ENCODE measurements at places on chromosomes 1 and 21.
A peak's percentile ranks its signal among the peaks of the same experiment; 100 is the strongest.

- H3K4me3 ChIP-seq: no peak overlapping the region
- H3K27ac ChIP-seq: no peak overlapping the region
- H3K36me3 ChIP-seq: no peaks in the 10 kb centered on the region
- H3K27me3 ChIP-seq: no peaks in the 10 kb centered on the region
These were observed 407.9 kb upstream of the PKN2 start for GRCh38 chr1:88276163-88276562.

DNA sequence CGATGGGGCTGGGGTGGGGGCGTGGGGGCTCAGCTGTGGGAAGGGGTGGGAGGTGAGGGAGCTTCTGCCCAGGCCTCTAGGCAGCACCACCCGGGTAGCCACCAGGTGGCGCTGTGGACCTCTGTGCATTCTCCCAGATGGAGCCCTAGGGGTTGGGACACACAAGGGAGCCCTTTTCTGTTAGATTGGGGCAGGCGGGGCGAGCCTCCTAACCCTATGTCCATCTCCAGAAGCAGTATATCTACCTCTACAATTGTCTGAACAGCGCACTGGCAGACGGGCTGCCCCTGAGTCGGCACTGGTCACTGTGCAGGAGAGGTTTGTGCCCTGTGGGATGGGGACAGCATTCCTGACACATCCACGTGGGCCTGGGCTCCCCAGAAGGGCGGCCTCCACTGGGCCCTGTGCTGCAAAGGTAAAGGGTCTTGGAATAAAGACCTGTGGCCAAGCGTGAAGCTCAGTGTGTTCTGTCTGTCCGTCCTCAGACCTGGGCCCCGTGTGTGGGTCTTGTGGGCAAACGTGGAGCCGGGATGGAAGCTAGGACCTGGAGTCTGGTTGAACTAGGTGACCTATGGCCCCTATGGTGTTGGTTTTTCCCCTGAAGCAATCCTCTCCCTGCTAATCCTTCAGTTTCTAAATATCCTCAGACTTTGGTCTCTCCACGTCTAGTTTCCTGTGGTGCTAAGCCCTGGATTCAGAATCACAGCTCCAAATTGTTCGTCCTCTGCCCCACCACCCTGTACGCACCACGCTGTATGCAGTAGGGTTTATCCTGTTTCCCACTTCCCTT, 4.4 kb upstream of the LGR6 start:
- H3K4me3 ChIP-seq: no peak overlapping the region
- H3K36me3 ChIP-seq: no peaks in the 10 kb centered on the region
- H3K4me1 ChIP-seq: peaks cover 18% of the 10 kb centered on the region
- H3K27me3 ChIP-seq: peaks cover 76% of the 10 kb centered on the region
- DNase-seq: peak; percentile 58
- H3K27ac ChIP-seq: no peak overlapping the region

- DNase-seq: no peak
- H3K27ac ChIP-seq: no peak overlapping the region
- no peaks in the 10 kb centered on the region for H3K36me3 ChIP-seq
- H3K4me1 ChIP-seq: peaks cover 42% of the 10 kb centered on the region
- H3K4me3 ChIP-seq: no peak overlapping the region
These were observed 1.7 kb upstream of the LAMB3 start for GRCh38 chr1:209653915-209654351.

DNA sequence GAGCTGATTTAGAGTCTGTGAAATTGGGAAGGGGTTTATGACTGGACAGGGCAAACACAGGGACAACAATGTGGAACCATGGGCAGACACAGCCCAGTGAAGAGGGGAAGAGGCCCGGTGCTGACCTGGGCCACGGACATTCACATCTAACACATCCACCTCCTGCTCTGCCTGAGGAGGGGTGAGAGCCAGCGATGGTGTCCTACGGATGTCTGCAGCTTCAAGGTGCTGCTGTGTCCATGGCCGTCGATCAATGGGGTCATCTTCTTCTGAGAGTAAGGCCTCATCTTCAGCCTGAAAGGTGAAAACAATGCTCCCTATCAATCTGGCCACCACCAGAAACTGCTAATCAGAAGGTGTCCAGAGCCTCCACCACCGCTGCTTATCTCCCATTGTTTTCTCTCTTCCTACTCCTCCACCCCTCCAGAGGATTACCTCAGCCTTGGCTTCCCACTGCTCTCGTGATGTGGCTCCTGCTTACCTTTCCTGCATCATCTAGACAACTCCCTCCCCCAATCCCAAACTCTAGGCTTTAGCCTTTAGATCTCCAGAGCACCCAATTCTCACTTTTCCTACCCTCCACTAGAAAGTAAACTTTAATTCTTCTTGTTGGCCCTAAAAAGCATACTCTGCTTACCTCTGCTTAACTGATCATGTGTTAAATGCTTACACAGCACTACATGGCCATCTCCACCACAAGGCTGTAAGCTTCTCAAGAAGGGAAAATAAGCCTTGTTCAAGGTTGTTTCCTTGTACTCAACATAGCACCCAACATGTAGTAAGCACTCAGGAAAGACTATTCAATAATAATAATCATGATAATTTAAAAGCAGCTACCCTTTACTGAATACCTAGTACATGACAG, 24.0 kb upstream of the ADAM30 start:
- H3K4me1 ChIP-seq: no peaks in the 10 kb centered on the region
- H3K27me3 ChIP-seq: no peaks in the 10 kb centered on the region
- peaks cover 100% of the 10 kb centered on the region for H3K36me3 ChIP-seq
- DNase-seq: no peak
- no peak overlapping the region for H3K4me3 ChIP-seq
- no peak overlapping the region for H3K27ac ChIP-seq

GRCh38 chr1:89553157-89553556, 28.5 kb downstream of the LRRC8B start:
- no peaks in the 10 kb centered on the region for H3K27me3 ChIP-seq
- no peak overlapping the region for H3K4me3 ChIP-seq
- no peak for DNase-seq
- H3K36me3 ChIP-seq: no peaks in the 10 kb centered on the region
- no peak overlapping the region for H3K27ac ChIP-seq

GRCh38 chr1:178371933-178372388, 124.8 kb downstream of the CLEC20A start:
- peak overlapping the region; percentile 72 for H3K4me3 ChIP-seq
- DNase-seq: peak; percentile 13
- no peak overlapping the region for H3K27ac ChIP-seq
- H3K4me1 ChIP-seq: peaks cover 2% of the 10 kb centered on the region
- H3K36me3 ChIP-seq: no peaks in the 10 kb centered on the region

- H3K27ac ChIP-seq: no peak overlapping the region
- H3K27me3 ChIP-seq: peaks cover 34% of the 10 kb centered on the region
- no peak for DNase-seq
- H3K4me1 ChIP-seq: no peaks in the 10 kb centered on the region
- peaks cover 59% of the 10 kb centered on the region for H3K36me3 ChIP-seq
These were observed 26.4 kb upstream of the SDHB start for GRCh38 chr1:17080085-17080759.

DNA sequence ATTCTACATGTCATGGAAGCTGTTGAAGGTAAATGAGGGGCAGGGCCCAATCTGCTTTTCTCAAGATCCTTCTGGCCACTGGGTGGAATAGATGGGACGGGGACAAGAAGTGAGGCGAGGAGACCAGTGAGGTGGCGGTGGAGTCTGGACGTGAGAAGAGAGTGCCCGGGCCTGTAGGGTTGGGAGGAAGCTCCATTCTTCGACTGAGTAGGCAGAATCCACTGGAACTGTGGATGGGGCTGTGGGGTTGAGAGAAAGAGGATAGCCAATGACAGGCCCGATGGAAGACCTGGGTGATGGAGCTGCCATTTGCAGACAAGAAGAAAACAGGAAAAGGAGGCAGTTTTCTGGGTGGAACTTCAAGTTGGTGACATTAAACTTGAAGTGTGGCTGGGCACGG, 10.3 kb downstream of the SLC1A7 start:
- no peak for DNase-seq
- H3K4me3 ChIP-seq: no peak overlapping the region
- H3K27me3 ChIP-seq: no peaks in the 10 kb centered on the region

GRCh38 chr1:76254104-76255030, 179.8 kb downstream of the ST6GALNAC3 start:
- H3K27ac ChIP-seq: no peak overlapping the region
- H3K4me1 ChIP-seq: no peaks in the 10 kb centered on the region
- no peaks in the 10 kb centered on the region for H3K36me3 ChIP-seq
- H3K27me3 ChIP-seq: no peaks in the 10 kb centered on the region

GRCh38 chr21:17911628-17912027, 92.5 kb upstream of the C21orf91 start:
- no peak overlapping the region for H3K27ac ChIP-seq
- DNase-seq: no peak
- H3K36me3 ChIP-seq: no peaks in the 10 kb centered on the region
- no peaks in the 10 kb centered on the region for H3K4me1 ChIP-seq
- no peak overlapping the region for H3K4me3 ChIP-seq

DNA sequence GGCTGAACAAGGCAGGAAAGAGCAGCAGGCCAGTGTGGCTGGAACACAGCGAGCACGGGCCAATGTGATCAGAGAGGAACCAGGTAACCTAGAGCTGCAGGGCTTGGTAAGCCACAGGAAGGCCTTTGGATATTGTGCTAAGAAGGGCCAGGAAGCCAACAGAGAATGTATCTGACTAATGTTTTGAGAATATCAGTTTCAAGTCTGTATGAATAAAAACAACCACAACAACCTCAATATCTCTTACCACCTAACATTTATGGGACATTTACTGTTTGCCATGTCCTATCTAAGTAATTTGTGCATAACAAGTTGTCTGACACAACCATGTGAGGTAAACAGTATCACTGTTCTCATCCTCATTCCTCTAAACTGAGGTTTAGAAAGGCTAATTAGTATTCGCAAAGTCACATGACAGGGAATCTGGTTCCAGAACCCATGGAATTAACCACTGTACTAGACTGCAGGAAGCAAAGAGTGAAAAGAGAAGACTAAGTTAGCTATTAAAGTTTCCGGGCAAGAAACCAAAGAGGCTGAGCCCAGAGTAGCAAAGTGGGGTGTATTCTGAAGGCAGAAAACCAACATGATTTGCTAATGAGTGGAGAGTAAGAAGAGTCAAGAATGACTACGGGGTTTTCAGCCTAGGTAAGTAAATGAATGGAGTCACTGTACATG, 38.9 kb downstream of the SPRTN start:
- H3K4me1 ChIP-seq: peaks cover 5% of the 10 kb centered on the region
- no peaks in the 10 kb centered on the region for H3K36me3 ChIP-seq
- H3K27me3 ChIP-seq: no peaks in the 10 kb centered on the region
- DNase-seq: no peak

- H3K27me3 ChIP-seq: no peaks in the 10 kb centered on the region
- no peak overlapping the region for H3K4me3 ChIP-seq
- DNase-seq: no peak
- no peak overlapping the region for H3K27ac ChIP-seq
These were observed 7.8 kb upstream of the HSD17B7 start for GRCh38 chr1:162782671-162783070.

DNA sequence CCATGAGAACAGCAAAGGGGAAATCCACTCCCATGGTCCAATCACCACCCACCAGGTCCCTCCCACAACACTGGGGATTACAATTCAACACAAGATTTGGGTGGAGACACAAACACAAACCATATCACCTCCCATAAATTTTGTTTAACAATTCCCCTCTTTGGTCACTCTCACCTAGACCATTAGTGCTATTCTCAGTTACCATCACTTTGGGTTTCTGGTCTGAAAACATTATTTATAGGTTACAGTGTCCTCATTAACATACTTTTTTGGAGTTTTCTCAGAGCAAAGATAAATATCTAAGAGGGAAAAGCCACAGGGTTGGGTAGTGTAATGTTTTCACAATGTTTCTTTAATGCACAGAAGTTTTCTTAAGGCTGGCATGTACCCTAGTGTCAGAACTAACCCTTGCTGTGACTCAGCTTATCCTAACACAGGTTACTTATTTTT, 47.7 kb upstream of the DNAH14 start:
- H3K4me1 ChIP-seq: peaks cover 5% of the 10 kb centered on the region
- DNase-seq: no peak
- peaks cover 7% of the 10 kb centered on the region for H3K27me3 ChIP-seq
- H3K36me3 ChIP-seq: no peaks in the 10 kb centered on the region

DNA sequence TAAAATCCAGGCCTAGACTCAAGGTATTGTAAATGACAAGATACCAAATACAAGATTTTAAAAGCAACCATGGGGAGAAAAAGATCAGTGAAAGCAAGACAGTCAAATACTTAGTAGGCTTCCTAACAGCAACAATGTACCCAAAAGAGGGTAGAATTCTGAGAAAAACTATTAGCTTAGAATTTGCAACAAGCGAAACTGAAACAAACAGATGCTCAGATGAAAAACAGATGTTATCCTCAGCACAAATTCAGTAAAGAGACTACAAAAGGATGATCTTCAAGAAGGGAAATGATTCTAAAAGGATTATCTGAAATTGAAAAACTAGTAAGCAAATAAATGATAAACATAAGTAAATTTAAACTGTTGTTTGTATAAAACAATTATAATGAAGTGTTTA, 40.0 kb downstream of the PDC start:
- peaks cover 2% of the 10 kb centered on the region for H3K4me1 ChIP-seq
- H3K36me3 ChIP-seq: peaks cover 2% of the 10 kb centered on the region
- H3K27me3 ChIP-seq: no peaks in the 10 kb centered on the region
- peak overlapping the region; percentile 33 for H3K4me3 ChIP-seq
- peak; percentile 47 for DNase-seq

DNA sequence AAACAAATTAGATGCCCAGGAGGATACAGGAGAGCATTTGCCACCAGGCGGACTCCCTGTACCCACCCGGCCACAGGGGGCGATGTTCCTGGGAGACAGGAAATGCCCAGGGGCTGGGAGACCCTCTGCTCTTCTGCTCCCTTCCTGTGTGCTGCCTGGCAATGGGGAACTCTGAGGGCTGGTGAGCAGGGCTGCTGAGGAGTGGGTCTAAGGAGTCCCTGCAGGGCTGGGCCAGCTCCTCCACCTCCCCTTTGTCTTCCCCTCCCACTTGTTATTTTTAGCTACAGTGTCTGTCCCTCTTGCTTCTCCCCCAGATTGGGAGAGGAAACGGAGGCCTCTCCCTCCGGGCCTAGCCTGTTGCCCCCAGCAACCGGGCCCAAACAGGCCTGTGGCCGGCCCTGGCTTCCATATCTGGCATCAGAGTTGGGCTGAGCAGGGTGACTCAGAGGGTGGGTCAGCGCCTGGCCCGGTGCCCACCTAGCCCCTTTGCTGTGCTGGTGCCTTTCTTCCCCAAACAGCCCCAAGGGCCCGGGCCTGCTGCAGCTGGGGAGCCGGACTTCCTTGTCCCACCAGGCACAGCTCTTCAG, 11.6 kb downstream of the LMNA start:
- peak overlapping the region; percentile 74 for H3K4me3 ChIP-seq
- DNase-seq: peak; percentile 99
- H3K27me3 ChIP-seq: no peaks in the 10 kb centered on the region
- peak overlapping the region; percentile 91 for H3K27ac ChIP-seq

GRCh38 chr1:171486048-171486519, 754 bp downstream of the PRRC2C start:
- H3K4me3 ChIP-seq: peak overlapping the region; percentile 93
- DNase-seq: peak; percentile 89
- H3K4me1 ChIP-seq: no peaks in the 10 kb centered on the region
- peak overlapping the region; percentile 94 for H3K27ac ChIP-seq
- H3K36me3 ChIP-seq: peaks cover 11% of the 10 kb centered on the region
- H3K27me3 ChIP-seq: no peaks in the 10 kb centered on the region

DNA sequence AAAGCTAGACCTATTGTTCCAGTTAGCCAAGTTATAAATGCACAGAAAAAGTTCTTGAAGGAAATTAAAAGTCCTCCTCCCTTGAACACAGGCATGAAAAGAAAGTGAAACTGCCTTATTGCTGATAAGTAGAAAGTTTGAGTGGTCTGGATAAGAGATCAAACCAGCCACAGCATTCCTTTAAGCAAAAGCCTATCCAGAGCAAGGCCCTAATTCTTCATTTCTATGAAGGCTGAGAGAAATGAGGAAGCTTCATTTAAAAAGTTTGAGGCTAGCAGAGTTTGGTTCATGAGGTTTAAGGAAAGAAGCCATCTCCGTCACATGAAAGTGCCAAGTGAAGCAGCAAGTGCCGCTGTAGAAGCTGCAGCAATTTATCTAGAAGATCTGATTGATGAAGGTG, 2.7 kb upstream of the SSX2IP start:
- H3K4me3 ChIP-seq: no peak overlapping the region
- peaks cover 2% of the 10 kb centered on the region for H3K4me1 ChIP-seq
- no peak overlapping the region for H3K27ac ChIP-seq
- peak; percentile 37 for DNase-seq
- H3K36me3 ChIP-seq: no peaks in the 10 kb centered on the region
